ENCODE measurements at places on chromosomes 12 and 14.

DNA sequence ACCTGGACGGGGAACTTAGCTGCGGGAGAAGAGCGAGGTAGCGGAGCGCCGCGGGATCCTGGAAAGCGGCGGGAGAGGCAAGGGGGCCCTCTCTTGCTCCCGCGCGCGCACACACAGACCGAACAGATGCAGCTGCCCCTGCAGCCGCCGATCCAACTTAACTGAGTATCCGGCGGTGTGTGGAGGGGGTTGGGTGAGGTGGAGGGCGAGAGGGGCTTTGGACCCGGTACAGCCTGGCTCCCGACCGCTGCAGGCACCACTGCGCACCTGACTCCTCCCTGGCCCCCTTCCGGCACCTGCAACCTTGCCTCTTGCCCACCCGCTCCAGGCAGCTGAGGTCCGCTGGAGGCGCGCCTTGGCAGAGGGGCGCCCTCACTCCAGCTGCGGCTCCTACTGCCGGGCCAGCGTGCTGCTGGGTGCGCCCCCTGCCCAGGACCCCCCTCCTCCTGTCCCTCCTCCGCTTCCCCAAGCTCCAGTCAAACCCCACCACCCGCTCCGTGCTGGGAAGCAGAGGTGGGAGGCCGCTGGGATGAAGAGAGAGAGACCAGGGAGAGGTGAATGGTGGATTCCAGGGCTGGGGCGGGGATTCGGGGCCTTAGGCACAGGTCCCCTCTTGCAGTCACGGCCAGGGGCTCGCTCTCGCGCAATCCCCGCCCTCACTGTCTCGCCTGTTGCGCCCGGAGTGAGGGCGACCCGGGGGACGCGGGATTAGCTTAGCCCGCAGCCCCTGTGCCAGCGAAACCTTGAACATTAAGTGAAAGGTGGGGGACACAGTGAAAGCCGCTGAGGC is 2.6 kb downstream of the DIO3 start:
- no peak for DNase-seq

DNA sequence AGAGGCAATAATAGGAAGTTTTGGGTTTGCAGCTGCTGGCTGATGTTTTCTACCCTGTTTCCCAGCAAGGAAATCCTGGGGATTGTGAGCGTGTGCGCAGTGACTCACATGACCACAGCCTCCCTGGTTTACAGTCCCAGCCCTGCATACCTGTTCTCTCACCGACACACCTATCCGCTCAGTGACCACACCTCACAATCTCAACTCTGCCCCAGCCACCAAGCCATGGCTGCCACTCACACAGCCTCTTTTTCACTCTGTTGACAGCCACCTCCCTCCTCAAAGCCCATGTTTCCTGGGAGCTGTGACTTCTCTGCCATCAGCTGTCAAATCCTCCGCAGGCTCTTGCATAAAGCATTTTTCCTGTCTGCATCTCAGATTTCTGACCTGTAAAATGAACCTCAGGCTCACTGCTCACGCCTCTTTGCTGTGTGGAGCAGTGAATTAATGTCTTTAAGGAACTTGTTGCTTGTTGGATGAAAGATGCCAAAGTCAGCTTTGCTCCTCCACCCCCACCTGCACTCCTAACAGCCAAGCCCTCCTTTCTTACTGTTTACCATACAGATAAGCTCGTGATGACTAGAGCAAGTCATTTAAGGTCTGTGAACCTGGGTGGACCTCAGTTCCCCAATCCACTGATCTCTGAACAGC is 43.5 kb downstream of the B4GALNT3 start:
- DNase-seq: no peak

DNA sequence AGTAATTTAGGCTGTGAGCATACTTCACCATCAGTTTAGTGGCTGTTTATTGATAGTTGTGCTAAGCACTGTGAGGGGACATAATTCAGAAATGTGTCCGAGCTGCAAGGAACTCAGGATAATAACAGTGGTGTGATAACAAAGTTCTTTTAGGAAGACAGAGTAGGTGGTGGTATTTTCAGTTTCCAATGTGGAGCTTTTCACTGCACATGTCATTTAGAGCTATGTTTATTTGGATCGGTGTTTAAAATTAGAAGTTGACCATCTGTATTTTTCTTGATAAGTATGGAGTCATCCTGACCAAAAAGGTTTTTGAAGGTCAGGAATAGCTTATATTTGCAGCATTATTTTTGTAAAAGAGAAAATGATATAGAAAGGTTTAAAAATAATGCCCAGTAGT is 443.5 kb downstream of the TMTC2 start:
- DNase-seq: no peak

- DNase-seq: no peak
These were observed 13.0 kb downstream of the ERG28 start for GRCh38 chr14:75647640-75648039.

DNA sequence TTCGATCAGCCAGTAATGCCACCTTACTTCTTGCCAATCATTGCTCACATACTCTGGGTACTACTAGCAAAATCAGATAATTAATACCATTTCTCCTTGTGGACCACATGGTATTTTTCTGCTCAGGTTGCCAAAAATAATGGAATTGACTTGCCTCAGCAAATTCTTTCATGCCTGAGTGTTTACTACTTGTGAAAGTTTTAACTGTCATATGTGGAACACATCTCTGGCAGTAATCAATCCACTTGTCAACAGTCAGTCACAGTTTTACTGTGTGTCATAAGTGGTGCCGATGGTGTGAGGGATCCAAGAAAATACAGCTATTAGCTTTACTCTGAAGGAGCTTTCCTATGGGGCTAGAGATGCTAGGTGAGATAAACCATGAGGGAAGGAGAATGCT is 55.3 kb upstream of the ATF1 start:
- no peak for DNase-seq

DNA sequence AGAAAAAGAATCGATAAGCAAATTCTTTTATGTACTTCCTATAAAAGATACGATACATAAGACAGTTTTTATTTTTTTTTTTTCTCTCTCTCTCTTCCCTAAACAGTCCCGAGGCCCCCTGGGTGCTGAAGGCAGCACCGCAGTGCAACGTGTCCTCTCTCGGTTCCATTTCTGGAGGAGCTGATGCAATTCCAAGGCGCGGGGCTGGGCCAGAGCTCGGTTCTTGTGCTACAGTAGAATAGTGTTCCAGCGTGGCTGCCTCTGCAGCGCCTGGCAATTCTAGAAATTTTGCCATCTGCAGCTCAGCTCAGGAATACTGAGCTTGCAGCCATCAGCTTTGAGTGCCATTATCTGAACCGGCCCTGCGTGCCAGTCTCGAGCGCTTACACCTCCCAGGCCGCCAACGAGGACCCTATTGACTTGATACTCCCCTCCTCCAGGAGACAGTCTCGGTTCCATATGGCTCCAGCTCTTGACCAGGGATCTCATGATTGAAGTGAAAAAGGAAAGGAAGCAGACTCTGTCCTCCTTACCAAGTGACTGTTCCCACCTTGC is 630 bp downstream of the ALDH1L2 start:
- DNase-seq: no peak

DNA sequence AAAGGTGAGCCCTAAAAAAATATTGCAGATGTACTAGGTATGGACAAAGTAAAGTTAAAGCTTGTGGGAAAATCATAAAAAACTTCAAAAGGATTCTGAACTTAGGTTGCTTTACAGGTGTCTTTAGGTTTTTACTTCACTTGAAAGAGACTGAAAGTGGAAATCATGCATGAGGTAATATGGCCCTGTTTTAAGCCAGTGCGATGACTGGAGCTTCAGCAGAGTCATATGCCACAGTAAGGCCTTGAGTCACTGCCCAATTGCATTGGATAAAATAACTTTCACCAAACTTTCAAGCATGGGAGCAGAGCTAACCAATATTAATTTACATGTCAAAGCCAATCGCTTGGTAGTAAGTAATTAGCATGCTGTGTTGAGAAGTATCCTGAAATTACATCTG is 63.9 kb upstream of the TMEM260 start:
- no peak for DNase-seq
